ENCODE measurements at places on chromosomes 7 and 10. TPM values are rescaled to one million over a fixed set of nuclear protein-coding genes. Genes with fewer than 3 reads are reported as not detected.

GRCh38 chr7:32070051-32070405, 179 bp downstream of the PDE1C start:
- H3K27me3 ChIP-seq: no peaks in the 10 kb centered on the region
- H3K27ac ChIP-seq: peak overlapping the region; percentile 38
- peak overlapping the region; percentile 37 for H3K4me3 ChIP-seq
- H3K4me1 ChIP-seq: no peaks in the 10 kb centered on the region

Gene CPA1
- not detected for total RNA-seq

Gene GPR141
- total RNA-seq: not detected

Gene VSTM4
- 9.5 TPM for total RNA-seq

- no peaks in the 10 kb centered on the region for H3K27me3 ChIP-seq
- no peak overlapping the region for H3K27ac ChIP-seq
- H3K36me3 ChIP-seq: no peaks in the 10 kb centered on the region
- H3K4me3 ChIP-seq: no peak overlapping the region
Measured at GRCh38 chr7:5615190-5616070, 166.0 kb downstream of the RNF216 start.

GRCh38 chr10:50396491-50397311, 145.4 kb upstream of the ASAH2 start:
- no peaks in the 10 kb centered on the region for H3K4me1 ChIP-seq
- H3K36me3 ChIP-seq: no peaks in the 10 kb centered on the region
- DNase-seq: no peak
- no peak overlapping the region for H3K4me3 ChIP-seq

All from sigmoid colon (tissue), 7 donors.